ENCODE measurements at places on chromosomes 4 and X. TPM values are rescaled to one million over a fixed set of nuclear protein-coding genes. Genes with fewer than 3 reads are reported as not detected.
A peak's percentile ranks its signal among the peaks of the same experiment; 100 is the strongest.

ZNF711 gene
- polyA plus RNA-seq: 3.8 TPM

GRCh38 chrX:49673394-49673793 is 22.4 kb downstream of the PAGE1 start:
- no peak for DNase-seq

DNA sequence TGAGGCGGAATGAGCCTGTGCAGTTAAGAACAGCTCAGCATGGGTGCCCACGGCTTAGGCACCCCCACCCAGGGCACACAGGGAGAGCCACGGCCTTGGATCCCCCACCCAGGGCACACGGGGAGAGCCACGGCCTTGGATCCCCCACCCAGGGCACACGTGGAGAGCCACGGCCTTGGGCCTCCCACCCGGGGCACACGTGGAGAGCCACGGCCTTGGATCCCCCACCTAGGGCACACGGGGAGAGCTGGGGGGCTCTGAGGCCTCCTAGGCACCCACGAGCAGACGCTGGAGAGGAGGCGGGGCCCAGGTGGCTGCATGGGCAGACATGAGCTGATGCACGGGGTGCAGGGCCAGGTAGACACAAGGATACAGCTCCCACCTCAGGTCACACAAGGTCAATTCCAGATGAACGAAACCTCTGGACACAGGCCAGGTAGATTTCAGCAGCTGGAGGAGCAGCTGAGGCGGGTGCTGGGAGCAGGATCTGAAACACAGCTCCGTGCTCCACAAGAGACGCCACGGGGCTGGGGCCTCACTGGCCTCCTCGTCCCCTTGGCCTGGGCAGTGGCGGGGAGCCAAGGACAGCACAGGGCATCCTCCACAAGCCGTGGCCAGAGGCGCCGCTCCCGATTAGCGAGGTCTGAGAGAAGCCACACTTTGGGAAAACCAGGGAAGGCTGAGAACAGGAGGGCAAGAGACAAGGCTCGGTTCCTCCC is 30.8 kb downstream of the GAK start:
- DNase-seq: no peak

DNA sequence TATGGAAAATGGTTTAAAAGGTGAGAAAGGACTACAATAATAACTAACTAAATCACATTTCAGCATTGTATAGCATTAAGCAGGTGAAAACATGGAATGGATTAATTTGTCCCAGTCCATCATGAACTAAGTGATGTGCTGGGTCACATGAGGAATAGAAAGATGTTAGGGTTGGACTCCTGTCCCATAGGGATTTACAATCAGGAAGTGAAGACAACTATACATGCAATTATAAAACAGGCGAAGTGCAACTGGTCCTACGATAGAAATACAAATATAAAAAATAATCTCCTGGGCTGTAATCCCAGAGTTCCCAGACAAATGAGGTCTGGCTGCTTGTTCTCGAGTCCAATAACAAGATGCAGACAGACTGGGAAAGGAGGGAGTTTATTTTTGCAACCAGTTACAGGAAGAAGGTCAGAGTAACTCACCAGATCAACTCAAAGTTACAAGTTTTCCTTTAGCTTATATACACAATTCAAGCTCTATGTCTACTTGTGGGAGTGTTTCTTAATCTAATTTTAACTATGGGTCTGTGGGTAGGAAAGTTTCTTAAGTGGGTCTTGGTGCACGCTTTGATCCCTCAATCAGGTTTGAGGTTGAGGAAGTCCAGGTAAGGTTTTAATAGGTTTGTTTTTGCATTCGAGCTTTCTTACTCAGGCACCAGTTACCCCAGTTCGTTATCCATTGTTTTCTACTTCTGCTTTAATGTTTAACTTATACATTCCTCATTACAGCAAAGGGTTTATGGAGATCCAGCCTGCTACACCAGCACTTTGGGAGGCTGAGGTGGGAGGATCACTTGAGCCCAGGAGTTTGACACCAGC is 50.1 kb downstream of the IGFBP7 start:
- no peak for DNase-seq

GRCh38 chr4:33941854-33942253 is 2302.5 kb downstream of the ARAP2 start:
- peak; percentile 37 for DNase-seq

DNA sequence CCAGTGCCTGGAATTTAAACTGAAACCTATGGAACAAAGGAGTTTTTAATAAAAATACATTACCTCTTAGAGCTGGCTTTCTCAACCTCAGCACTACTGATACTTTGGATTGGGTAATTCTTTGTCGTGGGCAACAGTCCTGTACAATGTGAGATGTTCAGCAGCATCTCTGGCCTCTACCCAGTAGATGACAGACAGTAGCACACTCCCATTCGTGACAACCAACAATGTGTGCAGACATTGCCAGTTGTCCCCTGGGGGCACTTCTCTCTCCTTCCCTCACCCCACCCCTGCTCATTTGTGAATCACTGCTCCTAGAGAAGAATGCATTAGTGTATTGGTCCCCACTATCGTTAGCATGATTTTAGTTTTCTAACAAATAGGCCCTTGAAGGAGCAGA is 16.2 kb downstream of the GPAT3 start:
- no peak for DNase-seq

DNA sequence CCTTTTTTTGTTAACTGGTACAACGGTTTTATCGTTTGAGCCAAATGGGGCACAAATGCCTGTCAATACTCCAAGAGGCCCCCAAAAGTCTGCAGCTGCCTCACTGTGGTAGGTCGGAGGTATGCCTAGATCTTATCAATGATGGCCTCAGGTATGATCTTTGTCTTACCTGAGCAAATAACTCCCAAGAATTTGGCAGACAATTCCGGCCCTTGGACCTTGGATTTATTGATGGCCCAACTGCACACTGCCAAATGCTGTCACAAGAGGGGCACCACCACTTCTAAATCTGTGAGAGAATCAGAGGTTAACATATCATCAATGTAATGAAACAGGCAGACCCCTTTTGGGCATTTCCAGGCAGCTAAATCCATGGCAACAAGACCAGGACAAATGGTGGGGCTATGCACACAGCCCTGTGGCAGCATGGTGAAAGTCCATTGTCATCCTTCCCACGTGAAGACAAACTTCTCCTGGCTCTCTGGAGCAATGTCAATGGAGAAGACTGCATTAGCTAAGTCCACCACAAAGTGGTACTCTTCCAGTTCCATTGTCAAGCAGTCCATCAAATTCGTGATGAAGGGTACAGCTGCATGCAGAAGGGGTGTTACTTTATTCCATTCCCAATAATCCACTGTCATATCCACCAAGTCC is 28.6 kb downstream of the CXCL13 start:
- DNase-seq: no peak

GRCh38 chr4:163164591-163164990 is 2.1 kb downstream of the NAF1 start:
- no peak for DNase-seq

DNA sequence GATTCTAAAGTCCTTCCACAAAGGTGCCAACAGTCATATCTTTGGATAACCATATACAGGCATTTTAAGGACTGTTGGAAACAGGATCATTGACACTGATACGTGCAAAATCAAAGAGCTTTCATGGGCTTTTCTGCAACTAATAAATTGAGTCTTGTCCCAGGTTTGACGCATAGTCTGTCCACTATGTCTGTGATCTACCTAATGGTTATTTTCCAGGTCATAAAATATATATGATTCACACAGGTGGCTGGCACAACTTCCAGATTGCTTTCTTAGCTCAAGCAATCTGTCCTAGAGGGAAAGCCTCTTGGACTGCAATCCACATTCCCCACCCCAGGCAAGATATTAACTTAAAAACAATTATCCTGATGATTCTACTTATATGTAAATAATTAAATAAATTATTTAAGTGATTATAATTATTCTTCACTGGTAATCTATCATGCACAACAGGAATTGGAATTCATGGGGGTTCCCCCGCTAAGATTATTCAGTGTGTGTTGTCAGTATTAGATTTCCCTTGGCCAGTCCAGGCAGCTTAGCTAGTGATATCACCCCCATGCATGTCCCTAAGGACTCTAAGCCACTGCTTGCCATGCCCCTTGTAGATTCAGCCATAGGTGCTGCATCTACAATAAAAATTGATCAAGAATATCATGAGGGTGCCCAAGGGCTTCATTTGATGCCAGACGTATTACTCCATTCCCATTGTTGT is 97.8 kb downstream of the TLL1 start:
- DNase-seq: no peak

- no peak for DNase-seq
Observed at GRCh38 chrX:137427816-137428215, 138.1 kb upstream of the ZIC3 start.

All from SK-N-SH (cell line).